Left hindlimb (tissue), 1 donor: ENCODE measurements at places on chromosomes 6 and 20.
A peak's percentile ranks its signal among the peaks of the same experiment; 100 is the strongest.

- no peak for DNase-seq
Observed at GRCh38 chr6:138500045-138500665, 861 bp upstream of the NHSL1 start.

- DNase-seq = no peak
Observed at GRCh38 chr20:17816804-17817587, 117.2 kb downstream of the BANF2 start.

GRCh38 chr20:17179840-17180239 lies 47.0 kb upstream of the PCSK2 start:
- no peak for DNase-seq

- no peak for DNase-seq
Observed at GRCh38 chr6:51213811-51214210, 395.1 kb downstream of the TFAP2B start.

- DNase-seq = no peak
Observed at GRCh38 chr20:40331807-40332560, 357.1 kb downstream of the MAFB start.

- DNase-seq = no peak
Observed at GRCh38 chr6:160505970-160506369, 157.8 kb downstream of the SLC22A3 start.

- DNase-seq = peak; percentile 52
Observed at GRCh38 chr20:7772371-7772770, 167.9 kb downstream of the HAO1 start.

DNA sequence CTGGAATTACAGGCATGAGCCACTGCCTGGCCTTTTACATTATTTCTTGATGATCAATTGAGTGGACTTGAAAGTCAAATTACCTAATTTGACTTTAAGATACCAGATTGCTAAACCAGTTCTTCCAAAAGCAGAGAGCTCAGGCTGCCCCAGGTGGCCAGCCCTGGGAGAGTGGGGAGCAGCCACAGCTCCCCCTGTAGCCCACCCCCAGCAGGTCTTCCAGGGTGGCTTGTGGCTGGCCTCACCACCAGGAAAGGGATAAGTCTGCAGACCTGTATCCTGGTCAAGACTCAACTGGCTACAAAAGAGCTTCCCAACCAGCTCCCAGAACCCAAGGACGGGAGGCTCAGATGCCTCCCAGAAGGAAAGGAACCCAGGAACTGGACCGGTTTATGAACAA lies 23.8 kb upstream of the AKAP12 start:
- DNase-seq = no peak

- peak; percentile 40 for DNase-seq
Observed at GRCh38 chr20:22339091-22339881, 245.1 kb downstream of the FOXA2 start.

DNA sequence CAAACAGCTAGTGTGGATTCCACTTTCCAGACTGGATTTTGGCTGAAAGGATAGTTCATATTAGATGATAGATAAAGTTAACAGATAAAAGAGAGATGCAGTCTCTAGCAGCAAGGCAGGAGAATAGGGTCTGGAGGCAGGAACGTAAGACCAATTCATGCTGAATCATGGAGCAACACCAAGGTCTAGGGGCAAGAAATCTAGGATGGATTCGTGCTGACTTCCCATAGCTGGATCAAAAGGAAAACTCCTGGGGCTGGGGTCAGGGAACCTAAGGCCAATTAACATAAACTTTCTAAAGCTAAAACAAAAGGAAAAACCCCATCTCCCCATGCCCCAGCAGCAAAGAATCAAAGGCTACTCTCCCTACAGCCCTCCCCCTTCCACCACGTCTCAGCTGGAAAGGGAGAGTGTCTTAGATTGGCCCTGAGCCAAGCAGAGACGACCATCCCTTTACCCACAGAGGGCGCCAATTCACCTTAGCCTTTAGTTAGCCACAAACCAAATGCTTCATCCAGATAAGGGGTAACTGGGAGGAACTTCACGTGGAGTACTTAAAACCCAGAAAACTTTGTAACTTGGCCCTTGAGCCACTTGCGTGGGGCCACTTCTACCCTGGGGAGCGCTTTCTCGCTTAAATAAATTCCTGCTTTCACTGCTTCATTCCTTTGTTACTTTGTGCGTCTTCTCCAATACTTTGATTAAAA lies 7.6 kb downstream of the TREM1 start:
- DNase-seq = no peak

- DNase-seq = peak; percentile 3
Observed at GRCh38 chr20:1334761-1335160, 5.8 kb upstream of the SDCBP2 start.

GRCh38 chr20:17624070-17624469 lies 54.2 kb downstream of the DSTN start:
- peak; percentile 15 for DNase-seq

DNA sequence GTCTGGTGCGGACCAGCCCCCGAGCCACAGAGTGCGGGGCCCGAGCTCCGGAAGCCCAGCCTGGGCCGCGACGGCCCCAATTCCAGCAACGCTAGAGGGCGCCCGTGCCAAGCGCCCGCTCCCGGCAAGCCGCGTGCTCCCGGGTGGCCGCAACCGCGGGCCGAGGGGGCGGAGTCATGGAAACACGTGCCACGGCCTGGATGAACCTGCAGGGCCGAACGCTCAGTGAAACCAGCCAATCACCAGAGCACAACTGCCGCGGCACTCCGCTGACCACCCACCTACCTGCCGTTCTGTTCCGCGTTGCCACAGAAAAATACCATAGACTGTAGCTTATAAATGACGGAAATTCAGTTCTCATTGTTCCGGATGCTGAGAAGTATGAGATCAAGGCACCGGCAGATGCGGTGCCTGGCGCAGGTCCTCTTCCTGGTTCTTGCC lies 85.7 kb upstream of the FOXC1 start:
- DNase-seq = peak; percentile 83

GRCh38 chr20:47922269-47922668 lies 137.0 kb upstream of the SULF2 start:
- no peak for DNase-seq

DNA sequence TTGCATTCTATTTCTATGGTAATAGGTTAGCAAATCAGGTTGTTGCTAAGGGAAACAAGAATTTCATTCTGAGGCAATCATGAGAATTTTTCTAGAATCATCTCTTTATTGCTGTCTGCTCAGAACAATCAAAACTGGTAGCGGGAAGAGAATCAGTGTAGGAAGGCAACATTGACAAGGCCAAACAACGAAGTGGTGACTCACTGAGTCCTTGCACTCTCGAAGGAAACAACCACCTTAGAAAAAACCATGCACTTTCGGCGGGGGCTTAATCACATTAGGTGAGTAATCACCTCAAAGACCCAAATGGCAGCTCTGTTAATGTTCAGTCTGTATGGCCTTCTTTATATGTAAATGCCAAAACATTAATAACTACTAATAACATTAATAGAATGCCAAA lies 78.8 kb upstream of the MAP7 start:
- DNase-seq = no peak

DNA sequence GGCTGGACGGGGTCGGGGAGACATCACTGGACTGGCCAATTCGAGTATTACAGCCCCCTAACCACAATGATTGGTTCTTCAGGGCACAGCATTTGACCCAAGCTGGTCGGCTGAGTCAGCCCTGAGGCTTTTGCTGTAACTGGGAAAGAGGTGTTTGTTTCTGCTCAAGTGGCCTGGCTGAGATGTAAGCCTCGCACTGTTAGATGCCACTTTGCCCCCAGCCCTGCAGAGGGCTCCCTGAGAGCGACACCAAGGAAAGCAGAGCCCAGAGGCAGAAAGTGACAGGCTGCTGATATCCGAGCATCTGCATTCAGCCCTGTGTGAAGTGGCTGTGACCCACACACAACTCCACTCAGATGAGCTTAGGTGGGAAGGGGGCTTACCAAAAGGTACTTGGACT lies 19.4 kb downstream of the ERGIC3 start:
- DNase-seq = no peak

- DNase-seq = no peak
Observed at GRCh38 chr20:709991-710779, 34.6 kb upstream of the SCRT2 start.

DNA sequence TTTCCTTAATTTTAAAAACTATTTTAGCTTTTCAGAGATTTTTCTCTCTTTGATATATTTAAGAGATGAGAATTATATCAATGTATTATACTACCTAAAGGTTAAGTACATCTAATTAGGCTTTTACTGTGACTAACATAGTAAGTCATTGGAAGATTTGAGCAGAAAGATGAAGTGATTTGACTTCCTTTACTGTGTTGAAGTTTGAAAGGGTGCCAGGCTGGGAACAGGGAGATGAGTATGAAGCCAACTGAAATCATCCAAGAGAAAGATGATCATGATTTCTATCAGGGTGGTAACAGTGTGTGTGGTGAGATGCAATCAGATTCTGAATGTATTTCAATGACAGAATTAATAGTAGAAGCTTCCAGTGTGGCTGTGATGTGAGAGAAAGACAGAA lies 87.3 kb downstream of the TRDN start:
- no peak for DNase-seq

DNA sequence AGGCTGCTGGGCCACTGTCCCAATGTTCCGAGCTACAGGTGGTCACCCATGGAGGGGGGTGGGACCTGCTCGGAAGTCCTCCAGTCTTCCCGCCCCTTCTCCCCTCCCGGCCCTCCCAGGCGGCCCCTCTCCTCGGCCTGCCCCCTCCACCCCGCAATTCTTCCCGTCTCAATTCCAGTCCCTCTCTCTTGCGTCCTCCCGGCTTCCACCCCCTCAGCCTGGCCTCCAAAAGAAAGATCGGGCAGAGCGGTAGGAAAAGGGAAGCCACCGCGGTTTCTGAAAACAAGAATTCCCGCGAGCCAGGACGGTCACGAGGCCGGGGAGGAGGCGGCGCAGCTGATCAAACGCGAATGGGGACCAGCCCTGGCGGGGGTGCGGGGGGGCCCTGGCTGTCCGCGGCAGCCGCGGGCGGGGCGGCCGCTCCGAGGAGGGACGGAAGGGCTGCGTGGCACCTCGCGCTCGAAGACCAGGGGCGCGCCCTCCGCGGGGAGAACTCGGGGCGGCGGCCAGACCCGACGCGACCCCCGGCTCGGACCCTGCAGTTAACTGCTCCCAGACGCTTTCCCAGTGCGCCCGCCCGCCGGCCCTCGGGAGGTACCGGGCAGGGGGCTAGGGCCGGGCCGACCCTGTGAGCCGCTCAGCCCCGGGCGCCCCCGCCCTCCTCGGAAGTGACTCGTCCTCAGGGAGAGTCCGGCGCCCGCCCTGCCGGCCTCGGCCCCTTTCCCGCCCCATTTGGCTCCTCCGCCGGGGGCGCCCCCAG lies 1.0 kb downstream of the PXDC1 start:
- peak; percentile 90 for DNase-seq

DNA sequence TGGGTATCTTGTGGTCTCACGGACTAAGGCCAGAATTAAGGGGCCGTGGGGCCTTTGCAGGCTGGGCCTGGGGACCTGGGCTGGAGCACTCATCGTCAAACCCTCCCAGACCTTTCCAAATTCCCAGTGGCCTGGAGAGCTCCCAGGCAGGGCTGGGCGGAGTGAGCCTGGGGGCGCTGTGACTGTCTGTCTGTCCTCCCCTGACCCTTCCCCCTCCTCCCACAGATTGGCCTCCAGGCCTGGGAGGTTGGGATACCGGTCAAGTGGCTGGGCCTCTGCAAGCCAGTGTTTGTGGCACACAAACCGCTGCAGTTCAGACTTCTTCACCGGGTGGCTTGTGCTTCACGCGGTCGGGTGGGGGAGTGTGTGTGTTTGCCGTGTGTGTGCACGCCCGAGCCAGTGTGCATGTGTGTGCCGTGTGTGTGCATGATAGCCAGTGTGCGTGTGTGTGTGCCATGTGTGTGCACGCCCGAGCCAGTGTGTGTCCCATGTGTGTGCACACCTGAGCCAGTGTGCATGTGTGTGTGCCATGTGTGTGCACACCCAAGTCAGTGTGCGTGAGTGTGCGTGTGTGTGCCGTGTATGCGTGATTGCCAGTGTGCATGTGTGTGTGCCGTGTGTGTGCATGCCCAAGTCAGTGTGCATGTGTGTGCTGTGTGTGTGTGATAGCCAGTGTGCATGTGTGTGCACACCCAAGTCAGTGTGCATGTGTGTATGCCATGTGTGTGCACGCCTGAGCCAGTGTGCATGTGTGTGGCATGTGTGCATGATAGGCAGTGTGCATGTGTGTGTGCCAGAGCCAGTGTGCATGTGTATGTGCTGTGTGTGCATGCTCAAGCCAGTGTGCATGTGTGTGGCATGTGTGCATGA lies 6.3 kb downstream of the RBBP8NL start:
- DNase-seq = no peak
